Effector memory CD4-positive, alpha-beta T cell (primary cell): ENCODE measurements at places on chromosomes 5 and 9.
A peak's percentile ranks its signal among the peaks of the same experiment; 100 is the strongest.

- DNase-seq, result no peak
These were observed 241.5 kb downstream of the NR3C1 start for GRCh38 chr5:143161885-143162540.

DNA sequence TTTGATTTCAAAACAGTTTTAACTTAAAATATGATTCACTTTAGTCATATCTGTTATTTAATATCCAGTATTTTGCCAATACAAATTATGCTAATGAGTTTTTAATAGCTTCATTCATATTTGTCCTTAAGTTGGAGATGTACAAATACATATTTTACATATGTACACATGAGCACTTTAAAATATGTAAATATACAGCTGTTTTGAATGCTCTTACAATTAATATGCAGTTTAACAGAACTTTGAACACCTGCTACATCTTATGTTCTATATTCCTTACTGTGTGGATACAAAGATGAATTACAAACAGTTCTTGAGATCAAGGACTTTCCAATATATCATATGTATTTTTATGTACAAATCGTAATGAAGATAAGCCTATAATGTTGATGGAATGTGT, 74.0 kb downstream of the CHSY3 start:
- DNase-seq, result no peak

- no peak for DNase-seq
These were observed 112.1 kb downstream of the EPB41L4A start for GRCh38 chr5:112306956-112307355.

GRCh38 chr9:32550150-32550561, 2.0 kb upstream of the SMIM27 start:
- no peak for DNase-seq

GRCh38 chr9:15374310-15374709, 48.4 kb upstream of the SNAPC3 start:
- DNase-seq, result no peak

DNA sequence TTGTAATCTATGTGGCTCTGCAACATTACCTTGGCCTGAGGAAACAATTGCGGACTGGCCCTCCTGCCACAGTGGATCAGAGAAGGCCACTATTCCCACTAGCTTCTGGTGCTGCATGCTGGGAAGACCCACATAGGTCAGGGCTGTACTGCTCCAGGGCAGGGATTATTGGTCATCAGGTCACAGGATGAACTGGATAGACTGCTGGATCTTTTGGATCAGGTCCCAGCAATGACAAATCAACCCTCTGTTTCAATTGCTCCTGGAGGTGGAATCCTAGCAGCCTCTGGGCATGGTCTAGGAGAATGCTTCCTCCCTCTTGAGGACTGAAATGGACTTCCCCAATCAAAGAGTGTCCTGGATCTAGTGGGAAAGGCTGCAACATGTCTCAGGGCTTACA, 66.7 kb upstream of the PHF24 start:
- DNase-seq, result no peak

- no peak for DNase-seq
These were observed 16.4 kb upstream of the ABCA1 start for GRCh38 chr9:104944356-104944755.

DNA sequence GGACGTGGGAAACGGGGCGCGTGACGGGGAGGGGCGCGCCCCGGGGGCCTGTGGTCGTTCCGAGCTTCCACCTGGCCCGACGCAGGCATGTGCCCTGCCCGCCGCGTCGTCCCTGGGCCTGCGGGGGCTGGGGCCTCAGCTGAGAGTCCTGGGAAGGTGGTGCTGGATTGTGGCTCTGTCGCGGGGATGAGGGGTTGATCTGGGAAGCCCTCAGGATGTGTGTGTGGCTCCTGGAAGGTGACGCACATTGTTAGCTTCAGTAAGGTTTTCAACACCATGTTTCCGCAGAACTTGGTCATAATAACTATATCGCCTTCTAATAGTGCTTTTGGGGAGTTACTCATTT, 589.1 kb downstream of the MTRR start:
- DNase-seq, result no peak

GRCh38 chr5:146203872-146204192, 427 bp downstream of the RBM27 start:
- DNase-seq, result no peak

DNA sequence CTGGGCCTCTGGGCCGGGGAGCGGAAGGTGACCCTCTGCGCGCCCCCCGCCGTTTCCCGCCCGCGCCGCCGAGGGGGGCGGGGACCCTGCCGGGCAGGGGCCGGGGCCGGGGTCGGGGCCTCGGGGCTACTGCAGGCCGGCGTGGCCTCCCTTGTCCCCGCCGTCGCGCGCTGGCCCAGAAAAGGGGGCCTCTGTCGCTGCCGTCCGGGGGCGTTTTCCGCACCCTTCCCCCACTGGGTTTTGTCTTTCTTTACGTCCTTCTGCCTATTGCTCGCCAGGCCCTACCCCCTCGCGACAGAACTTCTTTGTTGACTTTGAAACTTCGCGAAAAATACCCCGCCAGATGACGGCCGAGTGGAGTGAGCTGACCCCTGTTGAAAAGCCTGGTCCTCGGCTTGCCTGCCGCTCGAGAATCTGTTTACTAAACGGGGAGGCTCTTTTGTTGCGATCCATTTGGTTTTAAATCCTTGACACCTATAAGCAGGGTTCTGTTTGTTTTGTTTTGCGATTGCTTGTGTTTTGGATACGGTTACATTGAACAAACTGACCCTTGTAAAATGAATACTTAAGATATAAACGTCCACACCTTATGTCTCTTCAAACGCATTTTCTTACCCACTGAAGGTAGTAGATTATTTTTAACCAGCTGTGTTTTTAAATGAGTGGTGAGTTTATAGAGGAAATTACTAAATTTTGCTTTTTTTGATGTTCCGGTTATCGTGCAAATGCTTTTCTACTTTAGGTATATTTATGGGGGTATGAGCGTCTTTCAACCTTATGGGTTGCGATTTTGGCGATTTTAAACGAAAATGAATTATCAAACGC, 765 bp downstream of the MARCHF6 start:
- DNase-seq, result peak; percentile 8

GRCh38 chr9:16275795-16276624, 594.5 kb downstream of the BNC2 start:
- DNase-seq, result no peak

GRCh38 chr9:6199596-6199995, 16.0 kb upstream of the IL33 start:
- DNase-seq, result no peak

DNA sequence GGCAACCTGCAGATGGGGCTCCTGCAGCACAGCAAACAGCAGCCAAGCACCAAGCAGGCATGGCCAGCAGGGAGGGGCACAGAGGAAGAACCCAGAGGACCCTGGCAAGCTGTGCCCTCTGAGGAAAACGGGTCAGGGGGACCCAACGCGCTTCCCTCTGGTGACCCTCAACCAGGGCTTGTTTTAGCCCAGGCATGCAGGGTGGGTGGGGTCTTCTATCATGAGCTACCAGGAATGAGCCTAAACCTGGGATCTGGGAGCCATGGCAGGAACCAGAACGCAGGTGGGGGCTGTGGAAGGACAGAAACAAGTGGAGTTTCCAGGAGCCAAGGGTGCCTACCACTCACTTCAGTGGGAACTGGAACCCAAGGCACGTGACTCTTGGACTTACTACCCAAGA, 20.9 kb downstream of the IPPK start:
- no peak for DNase-seq

- no peak for DNase-seq
These were observed 180.4 kb downstream of the ST8SIA4 start for GRCh38 chr5:100722657-100723056.

DNA sequence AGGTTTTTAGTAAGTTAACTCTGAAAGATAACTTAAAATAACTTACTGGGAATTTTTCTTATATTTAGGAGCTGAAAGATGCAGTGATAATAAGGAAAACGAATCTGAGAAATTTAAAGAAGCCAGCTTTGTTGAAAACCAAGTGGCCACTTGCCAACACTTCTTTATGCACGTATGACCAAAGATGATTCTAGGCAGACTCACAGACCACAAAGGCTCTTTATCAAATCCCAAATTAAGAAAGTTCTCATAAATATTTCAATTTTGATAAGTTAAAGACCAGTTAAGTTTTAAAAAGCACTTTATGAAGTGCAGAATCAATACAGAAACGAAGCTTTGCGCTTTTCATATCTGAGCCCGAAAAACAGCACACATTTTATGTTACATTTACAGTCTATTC, 1.5 kb downstream of the AFF4 start:
- DNase-seq, result no peak

DNA sequence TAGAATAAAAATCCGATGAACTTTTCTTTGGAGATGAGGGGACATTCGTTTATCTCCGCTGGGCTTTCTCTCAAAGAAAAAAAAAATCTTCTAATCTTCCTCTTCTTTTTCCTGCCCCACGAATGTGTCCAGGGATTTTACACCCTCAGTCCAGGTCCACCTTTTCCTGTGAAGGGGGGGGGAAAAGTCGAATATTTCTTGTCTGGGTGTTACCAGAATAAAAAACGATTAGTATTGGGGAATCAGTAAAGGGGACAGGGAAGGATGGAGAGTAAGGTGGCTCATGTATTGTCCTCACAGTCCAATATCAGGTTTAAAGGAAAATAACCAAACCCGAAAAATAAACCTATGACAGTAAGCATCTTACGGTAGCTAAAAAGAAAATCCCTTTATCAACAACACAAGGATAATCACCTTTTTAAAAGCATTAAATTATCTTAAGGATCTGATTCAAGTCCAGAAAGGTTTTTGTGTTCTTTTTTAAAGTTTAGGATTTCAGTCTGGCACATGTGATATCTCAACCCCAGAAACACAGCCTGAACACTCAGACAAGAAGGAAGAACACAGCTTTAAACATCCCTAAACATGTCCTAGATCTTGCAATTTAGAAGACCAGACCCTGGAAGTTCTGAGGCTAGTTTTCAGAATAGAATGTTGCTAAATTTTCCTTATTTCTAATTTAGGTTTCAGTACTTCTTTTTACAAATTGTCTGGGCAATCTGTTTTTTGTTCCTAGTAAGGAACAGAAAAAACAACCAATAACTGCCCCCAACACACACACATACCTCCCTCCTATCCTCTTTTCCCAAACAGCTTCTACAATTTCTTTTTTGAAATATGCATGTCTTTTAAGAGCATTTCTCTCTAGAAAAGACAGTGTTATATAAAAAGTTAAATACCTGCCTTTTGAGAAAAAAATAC, 1.2 kb downstream of the ZNF608 start:
- DNase-seq, result no peak

DNA sequence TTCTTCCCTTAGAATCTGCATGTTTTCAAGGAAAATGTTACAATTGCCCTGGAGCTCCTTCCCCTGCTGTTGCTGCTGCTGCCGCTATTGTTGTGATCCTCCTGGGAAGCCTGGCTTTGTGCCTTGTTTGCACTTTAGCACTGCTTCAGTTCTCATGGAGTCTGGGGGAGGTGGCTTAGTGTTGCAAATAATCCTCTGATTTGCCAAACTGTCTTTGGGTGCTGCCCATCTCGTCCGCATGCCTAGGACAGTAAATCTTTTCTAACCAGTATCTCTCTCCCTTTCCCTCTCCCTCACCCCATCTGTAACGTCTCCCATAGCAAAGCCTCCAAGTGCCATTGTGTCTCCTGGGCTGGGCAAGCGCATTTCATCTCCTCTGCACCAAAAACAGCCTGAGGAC, 30.3 kb downstream of the FAM240B start:
- DNase-seq, result no peak

DNA sequence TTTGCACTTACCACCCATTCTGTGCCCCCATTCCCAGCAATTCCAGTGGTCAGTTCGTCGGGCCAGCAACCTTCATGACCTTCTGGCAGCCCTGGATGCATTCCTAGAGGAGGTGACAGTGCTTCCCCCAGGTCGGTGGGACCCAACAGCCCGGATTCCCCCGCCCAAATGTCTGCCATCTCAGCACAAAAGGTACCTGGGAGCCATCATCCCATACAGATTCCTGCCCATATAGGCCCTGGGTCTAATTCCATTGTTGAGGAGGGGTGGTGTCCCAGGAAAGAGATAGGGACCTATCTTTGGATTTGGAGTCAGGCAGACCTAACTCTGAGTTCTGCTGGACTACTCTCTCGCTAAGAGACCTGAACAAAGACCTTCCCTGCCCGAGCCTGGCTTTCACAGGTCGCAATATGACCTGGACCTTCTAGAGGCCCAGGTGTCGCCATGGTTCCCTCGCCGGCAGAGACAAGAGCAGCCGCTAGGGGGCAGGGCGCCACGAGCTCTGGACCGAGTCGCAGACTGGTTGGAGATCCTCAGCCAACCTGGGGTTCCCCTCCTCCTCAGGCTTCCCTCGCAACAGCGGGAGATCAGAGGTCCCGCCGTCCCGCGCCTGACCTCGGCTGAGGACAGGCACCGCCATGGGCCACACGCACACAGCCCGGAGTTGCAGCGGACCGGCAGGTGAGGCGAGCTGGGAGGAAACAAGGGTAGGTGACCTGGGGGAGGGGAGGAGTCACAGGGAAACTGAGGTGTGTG, 3.1 kb downstream of the SLC4A9 start:
- DNase-seq, result peak; percentile 62

DNA sequence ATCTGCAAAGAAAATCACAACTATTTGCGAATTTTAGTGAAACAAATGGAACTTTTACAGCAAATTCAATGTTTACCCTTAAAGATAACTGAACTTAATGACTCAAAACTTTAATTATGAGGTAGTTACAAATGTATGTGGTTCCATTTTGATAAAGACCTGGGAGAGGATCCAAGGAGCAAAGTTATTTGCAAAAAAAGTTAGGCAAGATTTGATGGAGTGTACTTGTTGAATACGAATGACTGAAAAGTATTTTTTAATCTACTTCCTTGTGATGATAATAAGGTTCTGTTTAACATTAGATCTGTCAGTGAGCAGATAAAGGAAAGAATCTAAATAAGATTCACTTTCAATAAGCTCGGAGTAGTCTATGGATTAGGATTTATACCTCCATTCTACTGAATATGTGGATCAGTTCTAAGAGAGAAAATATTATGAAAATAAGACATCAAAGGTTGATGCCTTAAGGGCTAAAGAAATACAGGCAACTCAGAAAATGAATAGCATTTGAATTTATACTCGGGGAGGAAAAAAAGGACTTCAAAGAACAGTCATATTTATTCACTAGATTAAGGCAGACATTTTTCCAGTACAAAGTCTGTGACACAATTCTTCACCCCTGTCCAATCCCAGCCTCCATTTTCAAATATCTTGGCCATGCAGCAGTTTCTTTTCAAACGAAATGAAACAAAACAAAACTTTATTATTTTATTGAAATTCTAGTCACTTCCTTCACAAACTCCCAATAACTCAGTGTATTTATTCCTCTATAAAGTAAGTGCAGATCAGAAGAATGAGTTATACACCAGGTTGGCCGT, 199.8 kb downstream of the PDE4D start:
- no peak for DNase-seq

- DNase-seq, result no peak
These were observed 785.4 kb downstream of the NR2F1-AS1 start for GRCh38 chr5:92795633-92796032.

DNA sequence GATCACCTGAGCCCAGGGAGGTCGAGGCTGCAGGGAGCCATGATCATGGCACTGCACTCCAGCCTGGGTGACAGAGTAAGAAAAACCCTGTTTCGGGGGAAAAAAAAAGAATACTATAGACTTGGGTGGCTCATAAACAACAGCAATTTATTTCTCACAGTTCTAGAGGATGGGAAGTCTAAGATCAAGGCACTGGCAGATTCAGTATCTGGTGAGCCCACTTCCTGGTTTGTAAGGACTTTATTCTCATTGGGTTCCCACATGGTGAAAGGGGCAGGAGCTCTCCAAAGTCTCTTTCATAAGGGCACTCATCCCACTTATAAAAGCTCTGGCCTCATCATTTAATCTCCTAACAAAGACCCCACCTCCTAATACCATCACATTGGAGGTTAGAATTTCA, 8.7 kb downstream of the HINT1 start:
- no peak for DNase-seq
